LoVo (cell line): ENCODE measurements at places on chromosomes 12 and 14.

DNA sequence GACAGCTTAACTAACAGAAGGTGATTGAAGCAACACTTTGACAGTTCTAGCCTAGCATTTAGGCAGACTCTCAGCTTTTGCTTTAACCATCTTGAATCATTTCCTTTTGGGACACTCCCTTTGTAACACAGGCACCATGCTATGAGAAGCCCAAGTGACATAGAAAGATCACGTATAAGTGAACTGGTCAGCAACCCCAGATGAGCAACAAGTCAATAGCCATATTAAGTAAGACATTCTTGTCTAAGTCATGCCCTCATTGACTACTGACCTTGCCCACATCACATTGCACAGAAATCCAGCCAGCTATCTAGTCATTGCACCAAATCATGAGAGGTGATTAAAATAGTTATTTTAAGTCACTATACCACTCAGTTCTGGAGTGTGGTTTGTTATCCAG lies 476.8 kb downstream of the TRHDE start:
- DNase-seq: no peak

GRCh38 chr14:102927878-102928411 lies 5.5 kb downstream of the AMN start:
- DNase-seq: peak; percentile 16

DNA sequence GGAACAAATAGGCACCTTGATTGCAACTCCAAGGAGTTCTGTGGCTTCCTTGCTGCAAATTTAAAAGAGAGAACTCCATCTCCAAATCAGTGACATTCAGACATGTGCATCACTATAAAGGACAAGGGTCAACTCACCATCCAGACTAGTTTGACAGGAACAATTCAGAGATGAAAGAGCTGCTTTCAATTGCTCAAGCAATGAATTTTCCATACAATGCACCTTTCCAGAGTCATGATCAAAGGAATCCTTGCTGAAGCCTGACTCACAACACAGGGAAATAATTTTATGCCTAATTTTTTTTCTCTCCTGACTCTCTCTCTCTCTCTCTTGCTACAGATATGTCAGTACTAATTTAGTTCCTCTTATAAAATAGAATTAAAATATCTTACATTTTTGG lies 380.5 kb upstream of the GARIN6 start:
- DNase-seq: no peak

- DNase-seq: no peak
Measured at GRCh38 chr12:15214851-15215601, 6.2 kb downstream of the RERG start.

DNA sequence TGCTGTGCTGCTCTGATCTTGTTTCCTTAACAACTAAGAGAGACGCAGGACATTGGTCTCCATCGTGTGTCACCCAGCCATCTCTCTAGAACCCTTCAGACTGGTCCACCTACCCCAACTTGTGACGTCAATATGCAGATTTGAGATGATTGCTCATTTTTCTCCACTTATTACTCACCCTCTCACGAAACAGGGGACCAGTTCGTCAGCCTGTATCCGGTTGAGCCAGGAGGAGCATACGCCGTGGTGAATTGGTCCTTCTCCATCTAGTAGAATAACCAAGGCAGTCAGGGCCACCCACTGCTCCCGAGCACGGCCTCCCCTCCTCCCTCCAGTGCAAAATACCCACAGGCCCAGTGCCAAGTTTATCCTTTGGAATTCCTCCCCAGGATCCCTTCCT lies 36.2 kb upstream of the FBXO21 start:
- DNase-seq: no peak

DNA sequence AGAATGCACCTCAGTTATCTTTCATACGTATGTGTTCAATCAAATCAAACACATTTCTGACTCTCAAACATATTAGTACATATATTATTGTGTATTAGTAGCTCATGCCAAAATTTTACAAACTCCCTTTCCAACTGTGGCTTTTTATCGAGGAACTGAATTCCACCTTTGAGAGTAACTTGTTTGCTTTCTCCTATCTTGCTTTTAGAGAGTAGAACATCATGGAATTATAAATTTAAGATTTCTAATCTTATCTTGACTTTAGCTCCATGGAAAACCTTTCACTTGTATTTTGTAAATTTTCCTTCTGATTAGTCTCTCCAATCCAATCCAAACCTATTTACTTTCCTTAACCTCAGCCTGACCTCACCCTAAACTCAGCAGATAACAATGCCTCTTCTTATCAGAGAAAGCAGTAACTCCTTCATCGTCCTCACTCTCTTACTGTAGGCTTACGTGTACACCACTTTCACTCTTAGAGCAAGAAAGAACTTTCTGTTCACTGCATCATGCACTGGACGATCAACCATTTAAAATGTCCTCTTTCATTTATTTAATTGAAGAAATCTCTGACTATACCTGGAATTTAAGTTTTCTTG lies 164.5 kb downstream of the TMTC3 start:
- peak; percentile 20 for DNase-seq

DNA sequence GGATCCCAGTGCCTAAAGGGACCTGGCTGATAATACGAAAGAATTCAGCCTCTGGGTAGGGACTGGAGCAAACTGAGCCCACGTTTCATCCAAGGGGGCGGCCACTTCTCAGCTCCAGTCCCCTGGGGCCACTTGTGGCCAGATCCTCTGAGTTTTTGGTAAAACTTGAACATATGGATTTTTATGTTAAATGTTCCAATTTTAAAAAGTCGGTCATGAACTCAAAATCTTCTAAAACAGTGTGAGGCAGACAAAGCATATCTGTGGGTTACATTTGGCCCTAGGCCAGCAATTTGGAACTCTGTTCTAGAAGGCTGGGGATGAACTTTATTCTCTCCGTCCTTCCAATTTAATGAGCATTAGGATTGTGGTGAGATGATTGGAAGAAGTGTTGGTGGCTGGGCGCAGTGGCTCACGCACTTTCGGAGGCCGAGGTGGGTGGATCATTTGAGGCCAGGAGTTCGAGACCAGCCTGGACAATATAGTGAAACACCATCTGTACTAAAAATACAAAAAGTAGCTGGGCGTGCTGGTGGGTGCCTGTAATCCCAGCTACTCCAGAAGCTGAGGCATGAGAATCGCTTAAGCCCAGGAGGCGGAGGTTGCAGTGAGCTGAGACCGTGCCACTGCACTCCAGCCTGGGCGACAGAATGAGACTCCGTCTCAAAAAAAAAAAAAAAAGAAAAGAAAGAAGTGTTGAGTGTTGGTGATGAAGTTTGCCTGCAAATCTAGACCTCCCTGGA lies 3.0 kb upstream of the PPP1CC start:
- no peak for DNase-seq

DNA sequence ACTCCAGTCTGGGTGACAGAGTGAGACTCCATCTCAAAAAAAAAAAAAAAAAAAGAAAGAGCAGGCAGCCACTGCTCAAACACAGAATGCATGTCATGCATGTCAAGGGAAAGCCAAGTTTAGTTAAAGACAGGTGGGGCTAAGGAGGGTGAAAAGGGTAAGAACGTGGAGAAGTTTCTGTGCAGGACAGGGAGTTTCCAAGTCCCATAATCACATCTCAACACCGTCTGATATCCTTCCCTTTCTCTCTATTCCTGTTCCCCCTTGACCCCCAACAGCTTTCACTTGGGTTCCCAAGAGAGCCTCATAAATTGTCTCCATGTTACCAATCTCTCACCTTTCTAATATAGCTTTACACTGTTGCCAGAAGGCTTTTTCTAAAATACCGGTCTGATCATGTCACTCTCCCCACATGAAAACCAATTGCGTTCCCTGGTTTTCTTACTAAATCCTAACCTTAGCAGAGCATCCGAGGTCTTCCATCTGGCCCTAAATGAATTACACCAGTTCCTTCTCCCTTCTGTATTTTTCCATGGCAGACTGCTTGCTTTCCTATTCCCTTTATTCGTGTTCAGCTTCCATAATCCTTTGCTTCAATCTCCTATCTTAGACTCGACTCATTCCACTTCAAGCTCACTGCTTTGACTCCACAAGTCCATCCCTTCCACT lies 37.0 kb downstream of the LIMA1 start:
- no peak for DNase-seq
